ENCODE measurements at places on chromosomes 2 and 18.

GRCh38 chr2:187877391-187877790 lies 323.2 kb upstream of the TFPI start:
- DNase-seq = no peak

GRCh38 chr2:25881764-25882163 lies 3.5 kb upstream of the ASXL2 start:
- no peak for DNase-seq

GRCh38 chr2:206886696-206887095 lies 52.6 kb upstream of the CPO start:
- DNase-seq = no peak

DNA sequence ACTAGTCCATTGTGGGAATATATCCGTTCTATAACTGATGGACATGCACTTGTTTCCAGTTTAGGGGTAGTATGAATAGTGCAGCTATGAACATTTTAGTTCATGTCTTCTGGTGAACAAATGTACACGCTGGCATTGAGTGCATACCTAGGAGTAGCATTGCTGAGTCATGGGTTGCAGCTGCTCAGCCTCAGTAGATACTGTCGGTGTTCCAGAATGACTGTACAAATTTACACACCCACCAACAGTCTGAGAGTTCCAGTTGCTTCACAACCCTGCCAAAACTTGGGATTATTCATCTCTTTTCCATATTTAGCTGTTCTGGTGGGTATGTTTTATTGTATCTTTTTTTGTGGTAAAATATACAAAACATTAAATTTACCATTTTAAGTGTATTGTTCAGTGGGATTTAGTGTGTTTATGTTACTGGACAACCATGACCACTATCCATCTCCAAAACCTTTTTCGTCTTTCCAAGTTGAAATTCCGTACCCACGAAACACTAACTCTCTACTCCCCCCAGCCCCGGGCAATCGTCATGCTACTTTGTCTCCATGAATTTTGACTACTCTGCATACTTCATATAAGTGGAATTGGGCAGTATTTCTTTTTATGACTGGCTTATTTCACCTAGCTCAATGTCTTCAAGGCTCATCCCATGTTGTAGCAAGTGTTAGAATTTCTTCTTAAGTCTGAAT lies 281.0 kb downstream of the PRKCE start:
- DNase-seq = peak; percentile 53

GRCh38 chr2:37287966-37288365 lies 36.7 kb downstream of the PRKD3 start:
- no peak for DNase-seq

DNA sequence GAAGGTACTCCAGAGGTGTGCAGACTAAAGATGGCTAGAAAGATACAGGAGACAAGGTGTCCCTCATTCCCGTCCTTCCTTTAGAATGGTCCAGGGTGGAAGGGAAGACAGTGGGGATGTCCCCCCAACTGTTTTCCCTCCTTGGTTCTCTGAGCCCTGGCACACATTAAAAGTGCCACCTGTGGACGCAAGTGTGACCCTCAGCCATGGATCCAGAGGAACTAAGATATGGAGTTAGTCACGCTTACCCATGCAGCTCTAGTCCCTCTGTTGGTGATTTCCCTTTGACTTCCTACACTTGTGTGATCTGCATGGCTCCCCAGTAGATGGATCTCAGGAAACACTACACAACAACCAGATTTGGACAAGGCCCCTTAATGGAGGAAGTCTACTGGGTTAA lies 113.1 kb upstream of the SRD5A2 start:
- DNase-seq = peak; percentile 10

DNA sequence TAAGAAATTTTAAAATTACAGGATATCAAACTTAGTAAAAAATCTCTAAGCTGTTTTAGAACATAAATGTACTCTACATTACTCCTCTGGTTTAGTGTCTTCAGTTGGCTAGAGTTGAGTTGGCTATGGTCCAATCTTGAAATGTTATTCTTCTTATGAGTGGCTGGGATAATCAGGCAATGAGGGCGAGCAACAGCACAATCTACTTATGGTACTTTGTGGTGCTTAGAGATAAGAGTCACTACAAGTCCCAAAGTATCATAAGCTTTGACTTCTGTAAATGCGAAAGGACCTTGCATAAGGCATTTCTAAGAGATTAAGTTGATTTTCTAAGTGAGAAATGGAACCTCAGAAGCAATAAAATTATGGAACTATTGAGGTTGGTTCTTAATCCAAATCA lies 361.7 kb downstream of the GPD2 start:
- no peak for DNase-seq

DNA sequence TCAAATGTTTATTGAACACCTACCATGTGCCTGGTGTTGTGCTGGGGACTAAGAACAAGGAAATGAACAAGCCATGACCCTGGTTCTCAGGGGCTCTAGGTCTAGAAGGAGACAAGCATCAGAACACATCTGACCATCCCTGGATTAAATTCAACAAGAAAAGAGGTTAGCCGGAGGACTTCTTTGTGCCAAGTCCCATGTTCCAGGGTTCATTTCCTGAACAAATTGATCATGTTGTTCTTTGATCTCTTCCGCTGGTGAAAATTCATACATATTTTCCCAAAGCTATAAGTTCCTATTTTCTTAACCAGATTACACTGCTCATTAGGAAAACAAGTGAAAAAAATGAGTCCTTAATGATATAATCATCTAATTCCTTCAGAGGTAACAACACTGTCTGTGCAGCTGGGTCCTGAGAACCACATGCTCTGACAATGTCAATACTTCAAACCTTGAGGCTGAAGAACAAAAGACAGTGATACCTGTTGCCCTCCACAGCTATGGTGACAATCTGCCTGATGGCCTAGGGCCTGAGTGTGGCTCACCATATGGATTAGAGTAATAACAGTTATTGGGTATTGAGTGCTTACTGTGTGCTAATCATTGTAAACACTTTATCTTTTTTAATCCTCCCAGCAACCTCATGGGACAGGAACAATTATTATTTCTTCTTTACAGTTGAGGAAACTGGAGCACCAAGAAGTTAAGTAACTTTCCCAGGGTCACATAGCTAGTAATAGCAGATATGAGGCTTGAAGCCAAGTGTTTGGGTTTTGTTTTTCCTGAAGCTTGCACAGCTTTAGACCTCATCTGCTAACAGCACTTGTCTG lies 24.6 kb upstream of the INO80C start:
- DNase-seq = no peak

GRCh38 chr2:40286721-40287120 lies 165.2 kb downstream of the SLC8A1 start:
- DNase-seq = no peak

GRCh38 chr2:99275882-99276281 lies 20.4 kb upstream of the LYG2 start:
- no peak for DNase-seq

- no peak for DNase-seq
Measured at GRCh38 chr18:506264-506663, 5.8 kb upstream of the COLEC12 start.

DNA sequence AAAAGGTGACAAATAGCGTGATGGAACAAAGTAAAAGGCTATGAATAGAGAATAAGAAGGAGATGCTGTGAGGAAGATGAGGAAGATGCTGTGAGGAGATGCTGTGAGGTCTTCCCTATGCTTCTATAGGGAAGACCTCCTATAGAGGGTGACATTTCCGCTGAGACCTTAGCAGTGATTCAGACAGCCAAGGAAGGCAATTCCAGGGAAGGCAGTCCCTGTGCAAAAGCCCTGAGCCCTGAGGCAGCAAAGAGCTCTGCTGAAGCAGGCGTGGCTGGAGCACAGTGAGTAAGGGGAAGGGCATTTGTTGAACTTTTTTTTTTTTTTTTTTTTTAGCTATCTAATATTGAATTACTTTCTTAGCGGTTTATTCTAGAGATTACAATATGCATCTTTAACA lies 142.7 kb upstream of the FOSL2 start:
- DNase-seq = peak; percentile 31

DNA sequence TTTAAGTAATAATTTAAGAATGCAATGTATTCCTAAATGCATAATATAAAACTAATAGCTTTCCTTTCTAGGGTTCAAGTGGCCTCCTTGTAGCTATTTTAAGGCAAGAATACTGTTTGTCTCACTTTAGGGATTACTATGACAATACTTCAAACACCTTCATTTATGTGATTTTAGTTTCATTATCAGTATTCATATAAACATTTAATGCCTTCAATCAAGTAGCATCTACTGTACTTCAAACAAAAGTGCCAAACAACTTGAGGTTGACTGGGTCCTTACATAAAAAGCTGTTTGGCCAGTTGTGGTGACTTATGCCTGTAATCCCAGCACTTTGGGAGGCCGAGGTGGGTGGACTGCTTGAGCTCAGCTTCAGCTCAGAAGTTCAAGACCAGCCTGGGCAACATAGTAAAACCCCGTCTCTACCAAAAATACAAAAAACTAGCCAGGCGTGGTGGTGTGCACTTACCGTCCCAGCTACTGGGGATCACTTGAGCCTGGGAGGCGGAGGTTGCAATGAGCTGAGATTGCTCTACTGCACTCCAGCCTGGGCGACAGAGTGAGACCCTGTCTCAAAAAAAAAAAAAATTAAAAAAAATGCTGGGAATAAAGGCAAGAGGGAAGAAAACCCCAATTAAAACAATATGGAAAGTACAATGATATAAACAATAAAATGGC lies 9.3 kb downstream of the MEX3C start:
- DNase-seq = no peak

GRCh38 chr2:201448701-201449100 lies 2.6 kb downstream of the TRAK2 start:
- no peak for DNase-seq

DNA sequence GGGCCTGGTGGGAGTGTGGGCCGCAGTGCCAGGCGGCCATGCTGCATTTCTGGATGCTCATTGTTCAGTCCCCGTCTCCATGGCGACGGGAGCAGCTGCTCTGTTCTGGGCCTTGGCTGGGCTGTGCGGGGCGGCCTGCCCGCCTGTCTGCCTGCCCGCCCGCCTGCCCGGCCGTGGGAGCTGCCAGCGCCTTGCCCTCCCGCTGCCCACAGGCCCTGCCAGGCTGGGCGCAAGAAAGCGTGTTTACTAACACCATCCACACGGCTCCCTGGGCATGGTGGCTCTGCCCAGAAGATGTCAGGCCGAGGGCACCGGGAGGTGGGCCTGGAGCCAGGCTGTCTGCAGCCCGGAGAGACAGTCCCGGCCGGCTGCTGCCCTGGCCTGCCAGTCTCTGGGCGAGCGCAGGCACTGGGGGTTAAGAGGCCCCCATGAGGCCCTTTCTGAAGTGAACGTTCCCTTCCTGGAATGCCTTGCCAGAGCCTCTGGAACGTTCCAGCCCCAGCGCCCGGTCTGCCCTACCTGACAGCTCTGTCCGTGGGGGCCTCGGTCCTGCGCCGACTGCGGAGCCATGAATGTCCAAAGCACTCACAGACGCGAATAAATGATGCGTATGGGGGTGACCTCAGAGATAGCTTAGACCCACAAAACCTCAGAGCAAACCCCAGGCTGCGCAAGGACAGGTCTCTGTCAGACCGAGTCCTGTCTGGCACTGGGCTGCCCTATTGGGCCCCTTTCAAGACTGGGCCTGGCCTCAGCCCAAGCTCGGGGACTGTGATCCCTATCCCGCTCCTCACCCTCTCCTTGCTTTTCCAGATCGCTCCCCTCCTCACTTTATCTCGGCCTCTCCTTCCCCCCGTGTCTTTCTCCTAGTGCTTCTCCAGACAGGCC lies 44.3 kb downstream of the MYCN start:
- no peak for DNase-seq

DNA sequence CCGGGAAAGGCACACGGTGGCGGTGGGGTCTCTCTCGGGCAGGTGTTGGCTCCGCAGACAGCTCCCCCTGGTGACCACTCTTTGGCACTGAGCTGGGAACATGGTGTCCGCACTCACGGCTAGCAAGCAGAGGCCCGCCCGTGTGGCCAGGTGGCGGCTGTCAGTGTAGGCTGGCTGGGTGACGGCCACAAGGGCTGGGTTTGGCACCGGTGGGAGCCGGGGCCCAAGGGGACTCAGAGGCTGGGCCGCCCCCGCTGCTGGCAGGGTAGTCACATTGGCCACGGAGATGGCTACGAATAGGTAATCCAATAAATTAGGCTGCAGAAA lies 1071.7 kb downstream of the RPIA start:
- DNase-seq = no peak

- no peak for DNase-seq
Measured at GRCh38 chr2:240300840-240301239, 134.6 kb upstream of the GPC1 start.

- DNase-seq = no peak
Measured at GRCh38 chr2:200359552-200359951, 53.1 kb downstream of the SPATS2L start.

DNA sequence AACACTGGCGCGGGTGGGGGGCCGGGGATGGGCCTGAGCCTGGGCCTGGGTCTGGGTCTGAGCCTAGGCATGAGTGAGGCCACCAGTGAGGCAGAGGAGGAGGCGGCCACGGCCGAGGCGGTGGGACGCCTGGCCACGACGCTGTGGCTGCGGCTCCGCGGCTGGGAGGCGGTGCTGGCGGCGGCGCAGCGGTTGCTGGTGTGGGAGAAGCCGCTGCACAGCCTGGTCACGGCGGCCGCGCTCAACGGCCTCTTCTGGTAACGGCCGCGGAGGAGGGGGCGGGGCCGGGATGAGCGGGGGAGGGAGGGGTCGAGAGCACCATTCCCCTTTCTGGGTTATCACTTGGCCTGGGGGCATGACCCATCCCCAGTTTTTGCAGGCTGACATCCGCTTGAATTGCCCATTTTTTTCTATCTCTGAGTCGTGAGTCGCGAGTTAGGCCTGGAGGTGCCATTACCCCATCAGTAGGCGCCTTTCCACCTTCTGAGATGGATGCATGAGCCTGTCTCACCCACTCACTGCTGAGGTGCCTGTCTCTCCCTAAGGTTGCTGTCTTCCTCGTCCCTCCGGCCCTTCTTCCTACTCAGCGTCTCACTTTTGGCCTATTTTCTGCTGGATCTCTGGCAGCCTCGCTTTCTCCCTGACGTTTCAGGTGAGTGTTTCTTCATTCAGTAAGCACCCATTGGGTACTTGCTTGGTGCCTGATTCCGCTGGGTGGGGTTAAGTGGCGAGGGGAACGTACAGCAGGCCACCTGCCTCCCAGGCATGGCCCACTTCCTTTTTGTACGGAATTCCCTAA lies 501 bp downstream of the RETREG2 start:
- DNase-seq = peak; percentile 47

- peak; percentile 39 for DNase-seq
Measured at GRCh38 chr18:23136326-23137096, 1.2 kb downstream of the CABLES1 start.

GRCh38 chr2:233079473-233079877 lies 19.3 kb downstream of the INPP5D start:
- DNase-seq = no peak

DNA sequence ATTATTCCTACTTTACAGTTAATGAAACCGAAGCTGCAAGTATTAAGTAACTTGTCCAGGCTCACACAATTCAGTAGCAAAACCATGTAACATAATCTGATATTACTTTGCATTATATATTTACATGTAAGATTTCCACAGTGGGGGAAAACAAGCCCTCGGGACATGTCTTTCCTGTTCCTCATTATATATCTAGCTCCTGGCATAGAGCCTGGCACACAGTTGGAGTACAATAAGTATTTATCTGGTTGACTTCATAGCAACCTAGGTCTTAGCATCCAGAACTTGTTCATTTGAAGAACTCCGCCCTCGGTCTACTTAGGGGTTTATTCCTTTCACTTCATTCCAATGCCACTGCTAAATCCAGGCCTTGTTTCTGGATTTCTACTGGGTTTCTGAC lies 1.6 kb upstream of the RBM45 start:
- no peak for DNase-seq

- no peak for DNase-seq
Measured at GRCh38 chr18:25190472-25190871, 161.5 kb downstream of the ZNF521 start.

- DNase-seq = no peak
Measured at GRCh38 chr18:2656981-2657512, 1.5 kb downstream of the SMCHD1 start.
